ENCODE measurements at places on chromosomes 2 and 18. TPM values are rescaled to one million over a fixed set of nuclear protein-coding genes. Genes with fewer than 3 reads are reported as not detected.

The COL5A2 gene
- total RNA-seq: 46.6 TPM

The HOXD3 gene
- total RNA-seq: 0.32 TPM

The DSG1 gene
- not detected for total RNA-seq

The C2orf78 gene
- not detected for total RNA-seq

The DUSP2 gene
- total RNA-seq: 0.53 TPM

The CFAP53 gene
- total RNA-seq: 0.19 TPM

The CYS1 gene
- total RNA-seq: 1.2 TPM

The KCNF1 gene
- total RNA-seq: 43.9 TPM

The AFF3 gene
- total RNA-seq: not detected

The IGFBP5 gene
- 0.13 TPM for total RNA-seq

The RUFY4 gene
- not detected for total RNA-seq

The GRP gene
- total RNA-seq: not detected

The TUBB8B gene
- total RNA-seq: not detected

The NPPC gene
- total RNA-seq: 0.41 TPM

The TRIM43 gene
- not detected for total RNA-seq

The AMER3 gene
- not detected for total RNA-seq

The LINC00305 gene
- not detected for total RNA-seq

The STPG4 gene
- not detected for total RNA-seq

The INSIG2 gene
- 12.0 TPM for total RNA-seq

The VWA3B gene
- 0.33 TPM for total RNA-seq

The ZAP70 gene
- total RNA-seq: not detected

The UGT1A4 gene
- total RNA-seq: not detected
